T-helper 22 cell (primary cell): ENCODE measurements at places on chromosomes 1 and 21.

GRCh38 chr1:153386500-153386901 lies 4.4 kb downstream of the S100A8 start:
- DNase-seq = no peak

DNA sequence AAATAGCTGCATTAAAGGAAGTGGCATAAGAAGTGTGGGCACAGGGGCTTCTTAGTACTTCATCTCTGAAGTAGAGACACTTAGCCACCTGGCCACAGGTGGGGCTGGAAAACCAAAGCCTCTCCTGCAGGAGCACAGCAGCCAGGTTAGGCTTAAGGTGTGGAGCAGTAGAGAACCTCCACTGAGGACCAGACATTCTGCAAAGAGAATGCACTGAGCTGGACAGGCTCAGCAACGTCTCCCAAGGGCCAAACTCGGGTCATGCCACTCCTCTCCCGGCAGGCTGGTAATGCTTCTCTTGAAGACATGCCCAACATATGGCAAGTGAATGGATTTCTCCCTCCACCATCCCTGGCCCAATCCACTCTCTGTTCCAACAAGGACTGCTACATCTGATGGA lies 33.0 kb upstream of the LRRC38 start:
- DNase-seq = no peak

GRCh38 chr1:40092241-40092640 lies 4.8 kb downstream of the PPT1 start:
- no peak for DNase-seq

- no peak for DNase-seq
Observed at GRCh38 chr1:180412583-180412982, 89.8 kb downstream of the ACBD6 start.

DNA sequence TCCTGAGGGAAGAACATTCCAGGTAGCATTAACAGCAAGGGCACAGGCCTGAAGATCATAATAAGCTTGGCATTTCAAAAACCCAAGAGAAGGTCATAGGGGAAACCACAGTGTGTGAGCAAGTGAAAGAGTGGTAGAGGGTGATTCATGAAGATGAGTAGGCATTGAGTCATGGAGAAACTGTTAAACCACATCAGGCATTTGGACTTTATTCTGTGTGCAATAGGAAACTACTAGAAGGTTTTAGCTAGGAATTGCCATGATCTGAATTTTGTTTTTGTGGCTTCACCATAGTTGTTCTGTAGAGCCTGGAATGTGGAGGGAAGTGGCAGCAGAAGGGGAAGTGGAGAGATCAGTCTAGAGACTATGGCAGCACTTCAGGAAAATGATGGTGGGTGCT lies 359.0 kb upstream of the PTBP2 start:
- no peak for DNase-seq

- no peak for DNase-seq
Observed at GRCh38 chr1:153985941-153986761, at the start of gene RAB13. RAB13 (minus strand) TSS chr1:153986339; CDS start chr1:153986236, 103 bp downstream.

- DNase-seq = no peak
Observed at GRCh38 chr1:107378866-107379265, 238.0 kb downstream of the NTNG1 start.

DNA sequence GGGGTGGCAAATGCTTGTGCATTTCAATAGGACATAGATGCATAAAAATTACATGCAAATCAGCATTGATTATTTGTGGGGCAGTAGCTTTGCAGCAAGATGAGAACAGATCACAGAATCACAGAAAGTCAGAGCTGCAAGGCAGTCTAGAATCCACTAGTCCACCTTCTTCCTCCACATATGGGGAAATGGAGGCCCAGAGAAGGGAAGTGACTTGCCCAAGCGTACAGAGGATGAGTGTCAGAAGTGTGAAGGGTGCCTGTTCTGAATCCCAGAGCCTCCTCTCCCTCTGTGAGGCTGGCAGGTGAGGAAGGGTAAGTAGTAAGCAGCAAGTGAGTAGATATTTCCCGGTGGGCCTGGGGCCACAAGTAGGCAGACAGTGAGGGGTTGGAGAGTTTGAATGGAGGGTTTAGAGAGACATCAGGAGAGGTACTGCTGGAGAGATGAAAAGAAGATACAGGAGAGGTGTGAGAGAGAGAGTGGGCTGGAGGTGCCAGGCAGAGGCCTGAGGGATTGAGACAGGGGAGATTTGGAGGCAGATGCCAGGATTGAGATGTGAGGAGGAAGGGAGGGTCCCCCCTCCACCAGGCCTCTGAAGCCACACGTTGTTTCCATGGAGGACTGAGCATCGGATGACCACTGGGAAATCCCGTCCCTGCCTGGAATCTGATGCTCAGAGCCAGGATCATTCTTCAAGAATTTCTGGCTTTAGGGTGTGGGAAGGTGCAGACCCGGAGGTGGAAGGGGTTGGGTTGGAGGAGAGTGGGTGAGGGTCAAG lies 4.8 kb upstream of the MYOG start:
- DNase-seq = no peak

DNA sequence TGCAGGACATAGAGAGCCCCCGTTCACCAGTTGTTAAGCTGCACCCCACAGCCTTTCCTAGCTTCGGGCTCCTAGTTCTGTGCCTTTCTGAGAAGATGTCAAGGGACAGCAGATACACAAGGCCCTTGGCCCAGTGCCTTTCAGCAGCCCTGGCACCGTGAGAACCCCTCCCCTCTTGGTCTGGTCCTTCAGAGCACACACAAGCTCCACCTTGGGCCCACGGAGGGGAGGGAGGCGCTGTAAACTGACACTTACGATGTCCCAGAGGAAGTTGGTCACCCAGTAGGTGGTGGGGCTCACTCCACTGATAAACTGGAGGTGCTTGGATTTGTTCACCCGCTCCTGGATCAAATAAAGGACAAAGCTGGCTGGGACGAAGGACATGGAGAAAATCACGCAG lies 101.6 kb downstream of the ABCA4 start:
- no peak for DNase-seq

DNA sequence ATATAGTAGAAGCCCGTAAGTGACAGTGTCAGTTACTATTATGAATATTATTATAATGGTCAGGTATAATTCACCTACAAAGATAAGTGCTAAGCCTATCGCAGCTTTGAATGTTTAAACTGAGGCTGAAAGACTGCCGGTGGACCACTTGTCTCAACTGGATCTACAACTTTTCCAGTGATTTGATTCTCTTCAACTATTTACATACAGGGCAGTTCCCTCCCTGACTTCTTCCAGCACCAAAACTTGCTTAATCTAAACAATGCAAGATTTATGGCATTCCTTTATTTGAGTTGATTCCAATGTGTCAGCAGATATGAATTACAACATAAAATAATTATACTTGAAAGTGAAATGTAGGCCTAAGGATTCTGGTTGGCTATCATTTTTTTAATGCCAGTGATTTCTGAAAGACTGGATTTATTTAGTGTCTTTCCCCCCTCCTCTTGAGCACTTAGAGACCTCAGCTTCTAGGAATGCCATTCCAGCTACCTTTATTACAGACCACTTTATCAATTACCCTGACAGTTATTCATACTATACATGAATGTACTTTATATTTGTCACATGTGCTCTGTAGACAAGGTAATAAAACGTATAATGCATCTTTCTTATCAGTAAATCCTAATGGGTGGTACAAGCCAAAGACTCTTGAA lies 153.3 kb upstream of the C8B start:
- DNase-seq = no peak

DNA sequence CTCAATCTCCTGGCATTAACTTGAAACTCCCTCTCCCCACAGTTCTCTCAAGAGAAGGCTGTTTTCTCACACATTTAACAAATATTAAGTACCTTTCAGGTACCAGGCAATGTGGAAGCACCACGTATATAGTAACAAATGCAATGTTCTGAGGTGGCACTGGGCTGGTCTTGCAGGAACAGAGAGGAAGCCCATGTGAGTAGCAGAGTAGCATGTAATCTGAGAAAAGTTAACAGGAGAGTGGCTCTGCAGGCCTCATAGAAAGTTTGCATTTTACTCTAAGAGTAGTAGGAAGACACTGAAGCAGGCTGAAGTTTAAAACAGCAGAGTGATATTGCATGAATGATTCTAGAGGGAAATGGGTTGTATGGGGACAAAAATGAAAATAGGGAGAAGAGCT lies 21.0 kb downstream of the ZNF281 start:
- DNase-seq = no peak

- no peak for DNase-seq
Observed at GRCh38 chr1:158046715-158047510, 53.5 kb downstream of the KIRREL1 start.

- no peak for DNase-seq
Observed at GRCh38 chr1:184655185-184655584, 99.5 kb downstream of the EDEM3 start.

- no peak for DNase-seq
Observed at GRCh38 chr1:211939876-211940468, 95.4 kb downstream of the INTS7 start.

- no peak for DNase-seq
Observed at GRCh38 chr1:188903241-188903640, 1574.4 kb downstream of the BRINP3 start.

DNA sequence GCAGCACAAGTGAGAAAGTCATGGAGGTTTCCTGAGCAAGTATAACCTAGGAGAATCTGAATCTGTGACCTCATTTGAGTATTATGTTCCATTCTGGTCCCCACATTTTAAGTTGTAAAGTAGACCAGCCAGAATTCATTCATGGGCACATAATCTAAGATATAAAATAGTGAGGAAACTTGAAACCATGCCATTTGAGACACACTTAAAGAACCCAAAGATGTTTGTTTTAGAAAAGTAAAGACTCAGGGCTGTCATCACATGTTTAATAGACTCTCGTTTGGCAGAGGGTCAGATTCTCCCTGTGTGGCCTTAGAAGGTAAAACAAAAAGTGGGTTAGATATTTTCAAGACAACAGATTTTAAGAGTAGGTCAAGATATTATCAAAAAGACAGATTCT lies 6.4 kb downstream of the SZT2 start:
- no peak for DNase-seq

DNA sequence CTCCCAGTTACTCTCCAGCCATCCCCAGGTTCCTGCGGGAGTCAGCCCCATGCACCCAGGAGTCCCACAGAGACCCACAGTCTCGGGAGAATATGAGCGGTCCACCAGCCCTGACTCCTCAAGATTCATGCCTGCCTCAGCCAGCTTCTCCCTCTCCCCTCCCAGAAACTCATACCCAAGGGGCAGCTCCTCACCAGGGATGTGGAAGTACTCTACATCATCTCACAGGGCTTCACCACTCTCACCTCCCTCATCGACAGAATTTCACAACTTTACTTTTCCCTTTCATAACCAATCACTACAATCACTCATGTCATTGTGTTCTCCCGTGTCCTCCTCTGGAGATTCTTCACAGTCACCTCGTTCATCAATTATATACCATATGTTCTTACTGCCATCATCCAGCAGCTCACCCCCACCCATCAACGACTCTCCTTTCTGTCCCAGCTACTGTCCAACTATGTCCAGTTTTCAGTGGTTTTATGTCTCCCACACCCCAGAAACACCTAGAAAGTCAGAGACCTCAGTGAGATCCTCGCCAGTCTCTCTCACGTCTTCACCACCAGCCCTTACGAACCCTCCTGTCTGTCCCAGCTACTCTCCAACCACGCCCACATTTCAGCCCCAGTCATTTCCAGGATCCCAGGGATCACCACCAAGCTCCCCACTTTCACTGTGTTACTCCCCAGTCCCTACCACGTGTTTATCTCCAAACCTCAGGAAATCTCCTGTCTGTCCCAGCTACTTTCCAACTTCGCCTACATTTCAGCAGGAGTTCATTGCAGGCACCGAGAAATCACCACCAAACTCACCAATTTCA lies 1530.1 kb upstream of the TPTE start:
- DNase-seq = no peak

DNA sequence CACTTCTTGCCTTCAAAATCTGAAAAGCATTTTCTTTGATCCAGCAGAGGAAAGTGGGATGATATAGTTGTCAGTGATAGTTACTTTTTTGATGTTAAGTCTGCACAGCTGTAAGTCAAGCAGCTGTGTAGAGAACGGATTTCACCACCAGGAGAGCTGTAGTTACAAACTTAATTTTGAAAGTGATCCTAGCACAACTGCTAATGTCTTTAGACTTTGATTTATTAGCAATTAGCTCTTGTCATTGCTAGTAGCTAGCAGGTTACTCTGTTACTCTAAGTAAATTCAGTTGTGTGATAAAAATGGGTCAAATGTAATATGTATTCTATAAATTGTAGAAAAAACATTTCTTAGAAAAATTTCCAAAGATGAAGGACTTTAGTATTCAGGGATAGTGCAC lies 46.0 kb downstream of the ALG6 start:
- no peak for DNase-seq

GRCh38 chr1:52454127-52454526 lies 49.7 kb downstream of the PRPF38A start:
- no peak for DNase-seq

DNA sequence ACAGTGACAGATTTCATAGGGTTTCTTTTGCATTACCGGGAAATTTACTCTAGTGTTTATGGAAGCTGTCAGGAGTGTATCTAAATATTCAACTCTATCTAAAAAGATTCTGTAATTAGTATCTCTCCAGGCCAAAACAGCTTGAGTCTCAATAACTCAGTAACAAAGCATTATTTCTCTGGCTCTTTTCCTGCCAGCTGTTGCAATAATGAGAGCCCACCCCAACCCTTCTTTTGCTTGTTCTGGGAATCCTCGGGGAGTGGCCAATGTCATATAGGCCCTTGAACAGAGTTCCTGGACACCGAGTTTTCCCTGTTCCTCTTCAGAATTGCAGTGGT lies 120.1 kb upstream of the SGIP1 start:
- DNase-seq = no peak

GRCh38 chr1:225897595-225898514 lies 8.9 kb upstream of the LEFTY1 start:
- no peak for DNase-seq

DNA sequence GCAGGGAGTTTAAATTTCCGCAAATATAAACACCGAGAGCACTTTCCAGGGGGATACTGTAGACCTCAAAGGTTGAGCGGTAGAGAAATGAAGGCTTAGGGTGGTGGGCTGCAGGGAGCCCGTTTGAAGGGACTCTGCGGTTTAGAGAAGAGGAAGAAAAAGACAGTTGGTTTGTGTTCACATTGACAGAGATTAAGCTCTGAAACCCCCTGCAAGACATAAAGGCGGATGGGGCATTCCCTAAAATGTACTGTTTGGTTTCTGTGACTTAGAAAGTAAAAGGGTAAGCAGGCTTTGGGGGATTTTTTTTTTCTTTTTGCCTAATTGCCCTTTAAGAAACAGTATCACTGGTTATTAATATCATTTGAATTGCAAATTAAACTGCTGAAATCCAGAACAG lies 1.3 kb downstream of the KAZN start:
- no peak for DNase-seq

- DNase-seq = no peak
Observed at GRCh38 chr1:107514841-107515240, 374.0 kb downstream of the NTNG1 start.

- DNase-seq = no peak
Observed at GRCh38 chr1:226033582-226033981, 28.9 kb upstream of the H3-3A start.
